ENCODE measurements at places on chromosomes 6 and 20. TPM values are rescaled to one million over a fixed set of nuclear protein-coding genes. Genes with fewer than 3 reads are reported as not detected.
A peak's percentile ranks its signal among the peaks of the same experiment; 100 is the strongest.

Gene MTHFD1L
- total RNA-seq: 8.8 TPM

Gene CDSN
- total RNA-seq: 0.06 TPM

Gene CRISP3
- 0.80 TPM for total RNA-seq

- no peaks in the 10 kb centered on the region for H3K27me3 ChIP-seq
- H3K36me3 ChIP-seq: no peaks in the 10 kb centered on the region
- no peak overlapping the region for H3K4me3 ChIP-seq
Measured at GRCh38 chr6:156283091-156283490, 494.1 kb upstream of the ARID1B start.

DNA sequence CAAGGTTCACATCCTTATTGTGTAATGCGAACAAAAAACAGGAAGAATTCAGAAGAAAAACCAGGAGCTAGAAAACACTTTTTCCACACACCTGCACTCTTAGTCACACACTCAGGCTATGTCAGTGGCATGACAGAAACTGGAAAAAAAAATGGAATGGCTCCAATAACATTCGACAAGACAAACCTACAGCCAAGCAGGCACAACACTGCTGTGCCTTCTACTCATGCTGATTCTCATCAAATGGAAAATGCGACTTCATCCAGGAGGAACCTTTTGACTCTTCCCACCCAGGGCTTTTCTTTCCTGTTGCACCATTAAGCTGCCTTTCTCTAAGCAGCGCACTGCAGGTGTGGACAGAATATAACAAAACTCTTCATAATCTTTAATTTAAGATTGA is 163.2 kb upstream of the BTBD3 start:
- no peaks in the 10 kb centered on the region for H3K36me3 ChIP-seq
- DNase-seq: no peak
- H3K27me3 ChIP-seq: no peaks in the 10 kb centered on the region
- no peaks in the 10 kb centered on the region for H3K4me1 ChIP-seq
- no peak overlapping the region for H3K27ac ChIP-seq

GRCh38 chr20:13022401-13023155 is 13.8 kb downstream of the SPTLC3 start:
- no peaks in the 10 kb centered on the region for H3K4me1 ChIP-seq
- no peak overlapping the region for H3K4me3 ChIP-seq
- H3K27me3 ChIP-seq: no peaks in the 10 kb centered on the region
- DNase-seq: no peak
- H3K27ac ChIP-seq: no peak overlapping the region

DNA sequence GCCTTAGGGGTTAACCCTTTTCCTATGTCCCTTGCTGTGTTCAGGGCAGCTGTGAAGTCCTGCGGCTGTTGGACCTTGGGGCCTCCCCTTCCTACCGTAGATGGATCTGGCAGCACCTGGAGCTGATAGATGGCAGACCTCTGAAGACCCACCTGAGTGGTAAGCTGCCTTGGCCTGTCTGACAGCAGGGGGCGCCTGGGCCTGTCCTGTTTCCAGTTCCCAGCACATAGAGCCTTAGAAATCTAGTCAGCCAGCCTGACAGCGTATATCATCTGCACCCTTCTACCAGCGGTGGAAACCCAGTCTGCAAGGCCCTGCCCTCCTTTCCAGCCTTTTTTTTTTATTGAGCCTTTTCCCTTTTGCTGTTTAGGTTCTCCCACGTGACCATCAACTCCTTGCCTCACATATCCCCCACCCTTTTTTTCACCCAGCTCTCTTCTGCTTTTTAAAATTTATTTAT is 26.6 kb downstream of the CNBD2 start:
- no peak overlapping the region for H3K4me3 ChIP-seq
- H3K4me1 ChIP-seq: no peaks in the 10 kb centered on the region
- no peaks in the 10 kb centered on the region for H3K27me3 ChIP-seq
- no peaks in the 10 kb centered on the region for H3K36me3 ChIP-seq

DNA sequence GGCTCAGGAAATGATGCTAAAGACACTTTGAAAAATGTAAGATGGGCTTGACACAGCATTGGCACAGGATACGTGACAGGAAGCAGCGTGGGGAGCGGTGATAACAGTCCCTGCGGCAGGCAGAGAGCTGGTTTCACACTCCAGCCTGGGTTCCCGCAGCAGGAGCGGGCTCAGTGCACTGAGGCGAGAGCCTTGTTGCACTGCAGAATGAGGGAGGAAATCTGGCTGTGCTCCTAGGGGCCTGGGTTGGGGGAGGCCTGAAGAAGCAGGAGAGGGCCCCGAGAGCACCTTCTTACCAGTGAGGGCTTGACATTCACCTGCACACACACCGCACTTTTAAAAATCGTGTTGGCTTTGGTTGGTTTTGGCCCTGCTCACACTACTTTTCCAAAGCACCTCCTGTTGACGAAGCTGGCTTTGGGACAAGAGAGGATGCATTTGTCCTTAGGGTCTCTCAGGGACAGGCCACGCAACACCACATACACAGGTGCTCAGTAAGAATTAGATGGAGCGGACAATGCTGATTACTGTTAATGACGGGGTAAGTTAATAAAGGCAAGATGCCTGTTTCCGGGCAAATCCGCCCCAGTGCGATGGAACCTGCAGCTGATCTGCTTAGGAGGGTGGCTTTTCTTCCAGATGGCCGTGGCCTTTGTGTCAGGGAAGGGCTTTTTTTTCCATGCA is 49.4 kb upstream of the ARMC2 start:
- H3K4me1 ChIP-seq: peaks cover 5% of the 10 kb centered on the region
- H3K27ac ChIP-seq: no peak overlapping the region
- no peaks in the 10 kb centered on the region for H3K36me3 ChIP-seq

DNA sequence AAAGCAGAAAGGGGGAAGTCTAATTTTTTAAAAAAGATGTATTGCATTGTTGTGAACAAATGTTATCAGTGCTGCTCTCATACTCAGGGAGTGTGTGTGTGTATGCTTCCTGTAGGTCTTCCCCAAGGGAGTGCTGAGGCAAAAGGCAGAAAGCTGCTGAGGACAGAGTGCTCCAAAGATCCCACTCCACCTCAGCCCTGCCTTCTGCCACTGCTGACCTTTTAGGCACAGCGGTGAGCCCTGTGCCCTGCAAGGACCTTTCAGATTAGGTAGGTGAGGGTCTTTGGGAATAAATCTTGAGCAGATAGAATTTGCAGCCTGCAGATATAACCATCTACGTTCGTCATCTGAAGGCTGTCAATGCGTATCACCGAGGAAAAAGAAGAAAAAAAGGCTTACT is 756.4 kb upstream of the MMS22L start:
- no peak overlapping the region for H3K4me3 ChIP-seq
- no peaks in the 10 kb centered on the region for H3K36me3 ChIP-seq
- no peak overlapping the region for H3K27ac ChIP-seq
- DNase-seq: no peak
- H3K4me1 ChIP-seq: no peaks in the 10 kb centered on the region

DNA sequence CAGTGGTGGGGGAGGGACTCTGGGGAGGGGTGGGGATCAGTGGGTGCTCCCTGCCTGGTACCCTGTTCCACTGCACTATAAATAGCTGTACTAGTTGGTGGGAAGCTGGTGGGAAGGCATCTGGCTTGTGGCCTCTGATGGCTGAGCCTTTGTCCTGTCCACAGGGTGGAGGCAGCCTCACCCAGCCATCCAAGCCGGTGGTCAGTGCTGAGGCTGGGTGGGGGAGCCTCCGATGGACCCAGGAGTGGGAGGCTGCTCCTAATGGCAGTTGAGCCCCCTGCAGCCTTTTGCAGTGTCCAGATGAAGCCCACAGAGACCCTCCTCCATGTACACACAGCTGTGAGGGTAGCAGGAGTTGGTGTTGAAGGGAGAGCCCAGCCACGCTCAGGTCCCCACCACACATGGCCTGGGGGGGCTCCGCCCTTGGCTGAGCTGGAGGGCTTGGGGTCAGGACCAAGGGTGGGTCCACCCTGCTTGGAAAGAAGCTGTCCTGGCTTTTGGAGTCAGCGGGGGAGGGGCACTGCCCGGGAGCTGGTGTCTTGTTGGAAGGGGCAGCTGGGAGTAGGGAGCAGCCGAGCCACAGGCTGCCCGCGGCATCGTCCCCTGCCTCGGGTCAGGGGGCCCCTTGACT is 2.5 kb downstream of the PPDPF start:
- H3K4me3 ChIP-seq: no peak overlapping the region
- H3K27me3 ChIP-seq: no peaks in the 10 kb centered on the region
- no peak overlapping the region for H3K27ac ChIP-seq
- DNase-seq: no peak

- H3K27me3 ChIP-seq: no peaks in the 10 kb centered on the region
- H3K4me3 ChIP-seq: peak overlapping the region; percentile 99
- H3K36me3 ChIP-seq: no peaks in the 10 kb centered on the region
- H3K4me1 ChIP-seq: peaks cover 10% of the 10 kb centered on the region
Measured at GRCh38 chr20:58389324-58389967, 417 bp downstream of the VAPB start.

DNA sequence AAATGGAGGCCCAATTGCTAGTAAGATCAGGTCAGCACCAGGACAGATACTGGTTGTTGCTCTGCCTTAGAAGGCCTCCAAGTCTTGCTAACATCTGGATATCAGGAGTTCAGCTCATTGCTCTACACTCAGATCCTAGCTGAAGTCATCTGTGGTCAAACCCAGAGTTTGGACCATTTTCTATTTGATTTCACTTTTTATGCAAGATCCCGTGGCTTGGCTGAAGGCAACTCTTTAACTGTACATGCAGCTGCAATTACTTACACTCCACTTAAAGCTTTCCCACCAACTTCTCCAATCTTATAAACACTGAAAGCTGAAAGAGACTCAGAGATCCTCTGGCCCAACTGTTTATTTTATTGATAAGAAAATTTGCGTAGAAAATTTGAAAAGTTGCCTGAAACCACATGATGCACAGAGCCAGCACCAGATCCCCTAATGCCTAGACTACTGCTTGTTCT is 2.7 kb downstream of the SLC17A2 start:
- H3K4me1 ChIP-seq: no peaks in the 10 kb centered on the region
- no peaks in the 10 kb centered on the region for H3K36me3 ChIP-seq
- peak; percentile 18 for DNase-seq
- H3K27ac ChIP-seq: no peak overlapping the region

All from lung (tissue), 17 donors.